ENCODE measurements at places on chromosomes 7 and 10.

GRCh38 chr7:68789597-68789996 is 808.7 kb upstream of the AUTS2 start:
- no peak for DNase-seq

DNA sequence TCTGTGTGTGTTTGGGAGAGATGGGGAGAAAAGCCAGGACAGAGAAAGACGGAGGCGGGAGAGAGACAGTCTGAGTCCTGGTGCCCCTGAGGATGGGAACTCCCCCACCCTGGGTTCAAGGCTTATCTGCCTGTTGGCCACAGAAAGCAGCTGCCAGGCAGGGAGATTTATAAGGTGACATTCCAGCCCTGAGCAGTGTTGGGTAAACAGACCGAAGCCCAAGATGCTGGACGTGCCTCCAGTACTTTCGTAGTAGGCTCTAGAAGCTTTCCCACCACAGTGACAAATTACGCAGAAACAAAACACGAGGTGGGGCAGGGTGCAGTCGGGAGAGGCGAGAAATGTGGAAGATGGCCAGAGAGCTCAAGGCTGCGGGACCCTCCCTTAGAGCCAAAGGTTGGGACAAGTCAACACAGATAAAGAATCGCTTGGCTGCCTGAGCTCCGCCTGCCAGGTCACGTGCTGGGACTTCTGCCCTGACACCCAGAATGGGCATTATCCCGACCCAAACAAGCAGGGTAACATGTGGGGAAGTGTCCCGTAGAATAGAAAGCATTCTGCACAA is 41.1 kb downstream of the CCDC3 start:
- no peak for DNase-seq

DNA sequence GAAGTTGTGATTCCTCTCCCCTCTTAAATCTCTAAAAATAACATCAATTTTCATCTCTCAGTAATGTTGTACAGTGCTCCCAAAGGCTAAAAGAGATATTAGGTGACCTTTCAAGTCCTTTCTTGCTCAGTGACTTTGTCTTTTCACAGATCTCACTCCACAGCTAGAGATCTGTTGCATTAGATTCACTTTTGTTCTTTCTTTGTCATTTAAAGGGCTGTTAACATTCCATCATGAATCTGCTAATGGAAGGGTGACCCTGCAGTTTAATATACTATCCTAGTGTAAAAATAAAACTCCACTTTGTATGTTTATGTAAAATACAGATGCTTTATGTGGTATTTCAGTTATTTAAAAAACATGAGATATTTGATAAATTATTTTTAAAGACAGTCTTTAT is 30.5 kb downstream of the GNAI1 start:
- no peak for DNase-seq

DNA sequence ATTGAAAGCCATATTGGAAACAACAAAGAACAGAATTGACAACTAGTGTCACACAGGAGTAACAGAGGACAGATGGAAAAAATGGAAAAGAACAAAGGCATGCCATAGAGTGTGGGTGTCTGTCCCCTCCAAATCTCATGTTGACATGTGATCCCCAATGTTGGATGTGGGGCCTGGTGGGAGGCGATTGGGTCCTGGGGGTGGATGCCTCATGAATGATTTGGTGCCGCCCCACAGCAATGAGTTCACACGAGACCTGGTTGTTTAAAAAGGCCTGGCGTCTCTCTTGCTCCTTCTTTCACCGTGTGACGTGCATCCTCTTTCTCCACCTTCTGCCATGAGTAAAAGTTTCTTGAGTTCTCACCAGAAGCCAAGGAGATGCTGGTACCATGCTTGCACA is 87.4 kb upstream of the GPR26 start:
- no peak for DNase-seq

DNA sequence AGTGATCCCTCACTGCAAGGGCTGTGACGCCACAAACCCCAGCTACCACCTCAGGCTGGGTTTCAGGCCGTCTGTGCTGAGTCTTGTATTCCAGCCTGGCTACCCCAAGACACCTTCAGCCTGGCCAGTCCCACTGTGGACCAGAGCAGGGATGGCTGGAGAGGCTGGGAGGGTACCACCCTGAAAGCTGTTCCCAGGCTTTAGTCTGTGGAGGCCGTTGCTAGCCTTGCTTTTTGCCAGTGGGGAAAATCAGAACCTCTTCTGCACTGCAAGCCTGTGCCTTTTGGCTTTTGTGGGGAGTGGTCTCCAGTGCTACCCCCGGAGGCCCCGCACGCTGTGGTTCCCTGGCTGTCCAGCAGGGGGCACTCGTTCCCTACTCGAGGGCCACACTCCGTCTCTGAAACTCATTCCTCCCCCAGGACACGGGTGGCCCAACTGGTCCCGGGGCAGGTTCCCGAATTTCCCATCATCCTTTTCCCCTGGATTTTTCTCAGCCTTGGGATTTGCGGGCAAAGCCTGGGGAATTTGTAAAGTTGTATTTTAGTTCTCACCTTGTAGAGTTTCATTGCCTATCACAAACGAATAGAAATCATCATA is 128.4 kb upstream of the BTBD16 start:
- DNase-seq = no peak

DNA sequence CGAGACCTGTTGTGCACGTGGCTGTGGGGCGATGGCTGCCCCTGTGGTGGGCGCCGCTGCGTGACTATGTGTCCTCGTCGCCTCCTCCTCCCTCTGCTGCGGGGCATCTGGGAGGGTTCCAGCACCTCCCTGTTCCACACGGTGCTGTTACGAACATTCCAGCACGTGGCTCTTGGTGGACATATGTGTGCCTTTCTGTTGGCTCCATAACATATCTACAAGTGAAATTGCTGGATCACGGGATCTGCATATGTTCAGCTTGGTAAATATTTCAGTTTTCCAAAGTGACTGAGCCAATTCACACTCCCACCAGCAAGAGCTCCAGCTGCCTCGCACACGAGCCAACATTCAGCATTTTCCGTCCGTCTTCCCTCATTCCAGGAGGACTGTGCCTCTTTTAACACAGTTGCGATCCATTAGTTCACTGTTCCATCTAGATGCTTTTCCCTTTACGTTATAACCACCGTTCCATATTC is 25.1 kb downstream of the SNX8 start:
- no peak for DNase-seq

DNA sequence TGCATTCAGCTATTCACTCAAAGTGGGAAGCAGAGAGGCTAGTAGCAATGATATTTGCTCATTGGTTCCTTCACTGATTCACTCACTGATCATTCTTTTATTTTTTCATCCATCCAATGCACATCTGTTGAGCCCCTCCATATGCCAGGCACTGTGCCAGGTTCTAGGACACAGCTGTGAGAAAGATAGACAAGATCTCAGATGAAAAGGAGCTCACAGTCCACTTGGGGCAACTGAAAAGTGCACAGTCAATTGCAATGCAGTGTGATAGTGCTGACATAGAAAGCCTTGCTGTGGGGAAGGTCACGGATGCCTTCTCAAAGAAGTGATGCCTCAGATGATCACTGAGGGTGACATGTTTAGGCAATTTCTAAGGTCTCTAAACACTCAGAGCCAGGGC is 262.3 kb downstream of the PTEN start:
- no peak for DNase-seq

DNA sequence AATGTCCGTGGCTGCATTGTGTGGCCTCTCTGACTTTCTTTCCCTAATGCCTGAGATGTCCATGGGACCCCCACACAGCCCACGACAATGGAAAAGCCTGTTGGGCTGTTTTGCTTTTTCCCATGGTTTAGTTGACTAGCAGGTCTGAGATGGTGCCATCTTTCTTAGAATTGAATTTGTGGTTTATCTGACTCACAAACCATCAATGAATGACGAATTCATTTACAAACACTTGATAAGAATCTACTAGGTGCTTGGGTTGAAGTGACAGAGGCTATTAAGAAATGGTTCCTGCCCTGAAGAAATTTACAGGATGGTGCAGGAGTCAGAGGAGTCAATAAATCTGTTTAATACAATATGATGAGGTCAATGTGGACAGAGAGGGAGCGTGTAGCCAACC is 75.4 kb downstream of the OTUD1 start:
- no peak for DNase-seq

DNA sequence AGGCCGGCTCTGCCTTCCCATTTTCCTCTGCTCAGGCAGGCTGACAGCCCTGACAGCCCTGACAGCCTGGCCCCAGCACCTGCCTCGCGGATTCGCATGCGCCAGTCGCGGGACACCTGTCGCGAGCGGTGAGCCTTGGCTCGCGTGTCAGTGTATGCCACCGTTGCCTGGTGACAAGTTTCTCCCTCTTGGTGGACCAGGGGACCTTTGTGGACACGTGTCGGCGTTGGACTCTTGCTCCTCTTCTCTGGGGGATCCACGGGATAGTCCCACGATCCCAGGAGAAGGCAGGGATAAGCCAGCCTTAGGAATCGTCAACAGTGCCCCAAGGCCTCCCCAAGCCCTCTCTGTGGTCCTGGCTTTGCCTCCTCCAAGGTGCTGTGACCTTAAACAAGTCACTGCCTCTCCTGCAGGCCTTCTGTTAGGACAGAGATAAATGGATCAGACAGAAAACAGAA is 18.1 kb upstream of the ZNF273 start:
- no peak for DNase-seq

DNA sequence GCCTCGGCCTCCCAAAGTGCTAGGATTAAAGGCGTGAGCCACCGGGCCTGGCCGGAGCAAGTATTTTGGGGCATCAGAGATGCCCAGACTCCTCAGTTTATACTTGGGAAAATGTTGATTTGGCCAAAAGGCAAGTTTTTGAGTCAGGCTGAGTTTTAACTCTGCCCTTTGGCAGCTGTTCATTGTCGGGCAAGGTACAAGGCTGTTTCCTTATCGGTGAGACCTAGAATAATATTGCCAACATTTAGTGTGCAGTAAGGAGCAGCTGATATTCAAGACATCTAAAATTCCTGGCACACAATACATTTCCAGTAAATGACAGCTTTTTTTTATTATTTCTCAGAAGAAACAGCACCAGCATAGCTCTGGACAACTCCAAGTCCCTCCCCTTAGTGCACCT is 147.6 kb upstream of the C7orf33 start:
- DNase-seq = no peak

- no peak for DNase-seq
These were observed at the start of gene HDAC9 for GRCh38 chr7:18495412-18496340. Gene HDAC9 (plus strand): TSS chr7:18495749. CDS start chr7:18496303, 554 bp downstream.

GRCh38 chr7:44212018-44212417 is 11.2 kb downstream of the YKT6 start:
- DNase-seq = no peak

- DNase-seq = no peak
These were observed 60.3 kb downstream of the PRR15 start for GRCh38 chr7:29623973-29624372.

DNA sequence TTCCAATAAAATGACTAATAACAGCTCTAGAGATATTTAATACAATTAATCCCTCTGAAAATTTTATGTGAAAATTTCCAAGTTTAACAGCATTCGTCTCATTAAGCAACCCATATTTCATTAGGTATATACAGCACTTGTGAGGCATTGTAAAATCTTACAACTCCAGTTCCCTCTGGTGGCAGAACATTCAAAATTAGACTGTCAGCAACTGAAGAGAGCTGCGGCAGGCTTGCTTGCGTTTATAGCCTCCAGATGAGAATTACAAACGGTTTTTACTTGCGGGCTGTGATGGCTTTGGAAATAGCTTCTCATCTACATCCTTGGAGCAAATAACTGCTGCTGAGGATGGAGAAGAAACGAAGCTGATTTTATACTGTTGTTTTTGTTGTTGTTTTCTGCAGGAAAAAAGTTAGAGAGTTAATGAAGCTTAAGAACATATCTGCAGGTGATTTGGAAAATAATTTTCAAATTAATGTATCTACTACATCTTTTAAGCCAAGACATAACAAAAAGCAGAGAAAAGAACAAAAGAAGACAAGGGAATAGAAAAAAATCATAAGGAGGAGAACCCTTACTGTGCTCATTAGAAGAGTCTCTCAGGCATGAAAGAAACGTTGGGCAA is 171.3 kb downstream of the MAGI2 start:
- DNase-seq = no peak

GRCh38 chr7:149719050-149719899 is 54.1 kb downstream of the ZNF467 start:
- DNase-seq = no peak

DNA sequence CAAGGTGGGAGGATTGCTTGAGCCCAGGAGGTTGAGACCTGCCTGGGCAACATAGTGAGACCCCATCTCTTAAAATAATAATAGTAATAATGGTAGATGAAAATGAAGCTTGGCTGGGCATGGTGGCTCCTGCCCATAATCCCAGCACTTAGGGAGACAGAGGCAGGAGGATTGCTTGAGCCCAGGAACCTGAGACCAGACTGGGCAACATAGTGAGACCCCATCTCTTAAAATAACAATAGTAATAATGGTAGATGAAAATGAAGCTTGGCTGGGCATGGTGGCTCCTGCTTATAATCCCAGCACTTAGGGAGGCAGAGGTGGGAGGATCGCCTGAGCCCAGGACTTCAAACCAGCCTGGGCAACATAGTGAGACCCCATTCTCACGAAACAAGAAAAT is 49.5 kb upstream of the LMTK2 start:
- DNase-seq = no peak

GRCh38 chr7:27424749-27425148 is 182.1 kb downstream of the EVX1 start:
- no peak for DNase-seq

DNA sequence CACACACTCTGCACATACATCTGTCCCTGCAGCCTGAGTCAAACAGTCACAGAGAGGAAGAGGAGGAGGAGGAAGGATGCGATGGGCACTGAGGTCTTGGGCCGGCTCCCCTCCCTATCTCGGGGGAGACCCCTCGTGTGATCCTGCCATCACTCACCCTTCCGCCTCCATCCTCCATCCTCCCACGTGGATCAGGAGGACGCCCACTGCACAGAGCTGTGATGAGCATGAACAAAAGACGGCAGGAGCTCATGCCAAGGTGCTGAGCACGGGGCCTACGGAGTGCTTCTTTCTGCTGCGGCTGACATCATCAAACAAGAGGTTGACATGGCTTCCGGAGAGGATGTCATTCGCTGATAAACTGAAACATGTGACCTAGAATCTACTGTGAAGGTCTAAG is 68.0 kb downstream of the DIP2C start:
- DNase-seq = no peak

DNA sequence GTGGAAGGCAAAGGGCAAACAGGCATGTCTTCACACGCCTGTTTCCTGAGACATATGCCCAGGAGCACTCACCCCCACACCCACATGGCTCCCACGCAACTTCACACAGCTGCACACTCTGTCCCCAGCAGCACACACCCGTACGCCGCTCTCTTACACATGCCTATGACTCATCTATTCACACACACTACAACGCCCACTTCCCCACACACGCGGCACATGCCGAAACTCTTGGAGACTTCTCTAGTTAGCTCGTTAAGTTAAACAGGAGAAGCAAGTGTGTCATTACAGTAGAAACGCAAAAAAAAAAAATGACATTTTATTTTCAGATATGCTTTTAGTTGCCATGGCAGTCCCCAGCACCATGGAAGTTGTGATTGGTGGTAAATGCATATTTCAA is 6.7 kb downstream of the CALN1 start:
- no peak for DNase-seq

- no peak for DNase-seq
These were observed 92.9 kb upstream of the LRRTM3 start for GRCh38 chr10:66832781-66833422.

- peak; percentile 19 for DNase-seq
These were observed 284.3 kb downstream of the SORCS3 start for GRCh38 chr10:104925232-104925851.

Data from stimulated activated CD4-positive, alpha-beta T cell treated with anti-CD3 and anti-CD28 coated beads, TNF-alpha, amount 100 ng/mL, for 24 hours (primary cell).